Retina (tissue), 1 donor: ENCODE measurements at places on chromosomes 13 and 19.

DNA sequence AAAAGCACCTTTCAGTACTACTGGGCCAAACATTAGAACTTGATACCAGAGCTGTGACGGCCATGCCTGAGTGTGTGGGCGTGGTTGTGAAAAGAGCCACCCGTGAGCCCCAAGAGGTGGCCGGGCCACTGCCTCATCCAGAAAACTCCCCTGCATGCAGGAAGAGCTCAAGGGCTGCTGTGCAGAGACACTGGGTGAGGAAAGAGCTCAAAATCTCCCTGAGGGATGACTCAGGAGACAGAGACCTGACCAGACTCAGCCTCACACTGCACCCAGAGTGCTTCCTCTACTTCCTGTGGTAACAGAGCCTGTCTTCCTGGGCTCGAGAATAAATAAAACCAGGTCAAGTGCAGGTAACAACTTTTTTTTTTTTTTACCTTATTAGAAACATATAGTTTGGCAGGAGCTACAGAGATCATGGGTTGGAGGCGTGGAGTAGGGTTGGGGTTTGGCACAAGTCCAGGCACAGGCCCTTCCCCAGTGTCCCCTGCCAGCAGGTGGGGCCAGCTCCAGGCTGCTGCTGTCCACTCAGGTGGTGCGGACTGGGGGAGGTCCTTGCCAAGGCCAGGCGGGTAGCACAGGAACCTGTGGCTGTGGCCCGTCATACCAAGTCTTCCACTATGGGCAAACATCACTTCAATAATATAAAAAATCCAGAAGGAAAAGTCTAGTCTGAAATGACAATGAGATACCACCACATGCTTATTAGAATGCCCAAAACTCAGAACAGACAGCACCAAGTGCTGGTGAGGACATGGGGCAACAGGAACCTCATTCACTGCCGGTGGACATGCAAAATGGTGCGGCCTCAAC lies 25.5 kb downstream of the ELL start:
- DNase-seq, result no peak

DNA sequence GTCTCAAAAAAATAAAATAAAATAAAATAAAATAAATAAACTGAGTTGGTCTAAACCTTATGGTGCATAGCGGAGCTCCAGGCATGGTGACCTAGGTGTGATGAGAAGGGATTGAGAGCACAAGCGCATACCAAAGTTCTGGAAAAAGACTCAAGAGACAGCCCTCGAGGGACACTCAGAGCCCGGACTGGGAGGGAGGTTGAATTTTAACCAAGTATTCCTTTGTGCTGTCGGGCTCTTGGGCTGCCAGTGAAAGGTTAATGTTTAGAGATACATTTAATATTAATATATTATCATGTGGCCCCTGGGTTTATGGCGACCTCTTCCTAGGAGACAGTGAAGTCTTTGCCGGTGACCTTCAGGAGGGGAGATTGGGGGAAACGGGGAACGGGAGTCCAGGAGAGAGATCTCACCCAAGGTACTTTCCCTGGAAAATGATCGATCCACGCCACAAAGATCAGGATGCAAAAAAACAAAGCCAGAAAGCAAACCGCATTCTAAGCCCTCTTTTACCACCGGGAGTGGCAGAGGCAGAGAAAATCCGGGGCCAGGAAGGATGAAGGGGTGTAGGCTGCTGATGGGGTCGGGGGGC lies 1.6 kb downstream of the FUT6 start:
- no peak for DNase-seq

DNA sequence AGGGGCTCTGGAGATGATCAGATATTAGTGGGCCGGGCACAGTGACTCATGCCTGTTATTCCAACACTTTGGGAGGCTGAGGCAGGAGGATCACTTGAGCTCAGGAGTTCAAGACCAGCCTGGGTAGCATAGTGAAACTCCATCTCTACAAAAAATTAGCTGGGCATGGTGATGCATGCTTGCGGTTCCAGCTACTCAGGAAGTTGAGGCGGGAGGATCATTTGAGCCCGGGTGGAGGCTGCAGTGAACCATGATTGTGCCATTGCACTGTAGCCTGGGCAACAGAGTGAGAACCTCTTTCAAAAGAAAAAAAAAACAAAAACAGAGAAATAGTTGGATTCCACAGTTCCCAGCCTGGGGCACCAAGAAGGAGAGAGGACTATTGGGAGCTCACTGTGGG lies 17.9 kb upstream of the SHFL start:
- DNase-seq, result no peak

GRCh38 chr13:34104853-34105252 lies 286.9 kb downstream of the RFC3 start:
- no peak for DNase-seq

DNA sequence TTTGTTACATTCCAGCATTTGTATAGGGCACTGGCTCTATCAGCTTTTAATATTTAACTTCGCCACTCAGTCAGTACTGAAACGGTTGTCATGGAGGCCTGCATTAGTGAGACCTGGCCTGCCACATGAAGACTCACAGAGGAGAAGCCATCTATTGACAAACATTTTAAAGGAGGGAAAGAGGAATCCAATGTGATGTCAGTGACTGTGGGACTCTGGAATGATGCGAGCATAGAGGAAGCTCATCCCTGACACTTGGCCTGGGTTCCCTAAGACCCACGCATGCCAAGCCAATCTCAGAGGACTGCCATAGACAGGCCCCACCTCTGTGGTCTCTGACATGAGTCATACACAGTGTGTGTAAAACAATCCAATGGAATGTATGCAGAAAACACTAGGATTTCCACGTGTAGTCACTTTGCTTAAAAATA lies 7.9 kb upstream of the DPY19L3 start:
- no peak for DNase-seq

- DNase-seq, result peak; percentile 6
Observed at GRCh38 chr13:74210693-74211393, 76.6 kb upstream of the KLF12 start.

DNA sequence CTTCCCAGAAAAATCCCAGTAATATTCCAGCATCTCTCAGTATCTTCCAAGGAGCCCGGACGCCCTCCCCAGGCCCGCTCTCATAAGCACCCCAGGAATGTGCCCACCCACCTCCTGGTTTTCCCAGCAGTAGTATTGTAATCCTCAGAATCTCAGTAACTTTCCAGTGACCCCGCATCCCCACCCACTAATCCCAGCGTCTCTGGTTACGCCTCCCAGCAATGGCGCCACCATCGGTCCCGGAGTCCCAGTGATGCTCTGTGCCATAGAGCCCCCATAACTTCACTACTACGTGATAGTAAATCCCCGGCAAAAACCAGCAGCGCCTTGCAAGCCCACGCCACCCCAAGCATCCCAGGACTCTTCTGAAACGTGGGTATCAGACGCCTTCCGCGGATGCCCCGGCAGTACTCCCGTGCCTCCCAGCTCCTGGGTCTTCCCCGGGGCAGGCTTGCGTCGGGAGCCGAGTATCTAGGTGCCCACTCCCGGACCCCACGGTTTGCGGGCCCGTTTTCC lies 928 bp upstream of the PNPLA6 start:
- DNase-seq, result peak; percentile 76

DNA sequence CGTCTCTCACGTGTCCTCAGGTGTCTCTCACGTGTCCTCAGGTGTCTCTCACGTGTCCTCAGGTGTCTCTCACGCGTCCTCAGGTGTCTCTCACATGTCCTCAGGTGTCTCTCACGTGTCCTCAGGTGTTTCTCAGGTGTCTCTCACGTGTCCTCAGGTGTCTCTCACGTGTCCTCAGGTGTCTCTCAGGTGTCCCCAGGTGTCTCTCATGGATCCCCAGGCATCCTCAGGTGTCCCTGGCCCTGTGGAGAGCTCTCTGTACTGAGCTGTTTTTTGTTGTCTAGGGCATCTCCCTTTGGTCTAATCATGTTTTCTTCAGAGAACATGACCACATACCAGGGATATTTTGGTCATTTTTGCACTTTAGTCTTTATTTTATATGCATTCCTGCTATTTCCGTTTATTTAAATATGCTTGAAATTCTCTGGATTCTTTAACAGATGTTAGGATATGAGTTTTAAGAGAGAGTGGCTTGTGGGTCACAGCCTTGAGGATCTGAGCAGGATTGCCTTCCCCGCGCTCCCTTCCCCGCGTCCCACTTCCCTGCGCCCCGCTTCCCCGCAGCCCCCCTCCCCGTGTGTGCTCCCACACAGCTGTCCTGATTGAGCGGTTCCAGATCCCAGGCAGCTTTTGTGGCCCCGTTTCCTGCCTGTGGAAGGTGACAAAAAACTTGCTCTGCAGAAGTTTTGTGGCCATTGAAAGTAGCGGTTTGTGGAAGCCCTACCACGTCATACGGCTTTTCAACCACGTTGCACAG lies 31.9 kb downstream of the ATP4B start:
- no peak for DNase-seq

- DNase-seq, result no peak
Observed at GRCh38 chr13:112397108-112397507, 21.0 kb downstream of the SPACA7 start.

GRCh38 chr19:51441410-51442390 lies 16.6 kb downstream of the SIGLEC8 start:
- no peak for DNase-seq

GRCh38 chr19:36688058-36688457 lies 646 bp downstream of the ZNF567 start:
- no peak for DNase-seq

DNA sequence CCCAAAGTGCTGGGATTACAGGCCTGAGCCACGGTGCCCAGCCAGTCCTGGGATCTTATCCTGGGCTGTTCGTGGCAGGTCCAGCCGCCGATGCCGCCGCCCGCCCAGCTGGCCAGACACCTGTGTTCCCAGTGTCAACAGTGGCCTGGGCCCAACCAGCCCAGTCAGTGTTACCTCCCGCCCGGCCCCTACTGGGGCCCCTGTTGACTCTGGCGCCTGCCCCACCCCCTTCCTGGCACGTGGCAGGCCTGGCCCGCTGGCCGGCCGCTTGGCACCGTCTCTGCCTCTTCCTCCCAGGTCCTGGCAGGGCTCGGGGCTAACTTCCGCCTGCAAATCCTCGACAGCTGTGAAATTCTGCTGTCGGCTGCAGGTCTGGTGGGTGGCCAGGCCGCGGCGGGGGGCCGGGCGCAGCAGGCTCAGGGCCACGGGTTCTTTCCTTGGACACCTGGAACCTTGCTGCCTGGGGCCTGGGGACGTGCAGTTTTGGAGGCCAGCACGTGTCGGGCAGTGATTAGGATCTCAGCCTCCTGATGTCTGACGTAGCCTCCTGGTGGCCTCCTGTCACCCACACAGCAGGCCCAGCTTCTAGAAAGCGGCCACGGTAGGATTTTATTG lies 9.1 kb downstream of the ARID3A start:
- DNase-seq, result no peak

- no peak for DNase-seq
Observed at GRCh38 chr13:89029062-89029461, 1357.9 kb downstream of the SLITRK5 start.

DNA sequence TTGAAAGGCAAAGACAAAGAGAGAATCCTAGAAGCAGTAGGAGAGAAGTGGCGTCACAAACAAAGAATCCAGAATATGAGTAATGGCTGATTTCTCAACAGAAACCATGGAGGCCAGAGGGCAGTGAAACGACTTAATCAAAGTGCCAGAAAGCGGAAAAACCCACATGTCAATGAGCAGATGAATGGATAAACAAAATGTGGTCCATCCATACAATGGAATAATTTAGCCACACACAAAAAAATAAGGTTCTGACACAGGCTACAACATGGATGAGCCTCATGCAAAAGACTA lies 52.2 kb upstream of the RANBP3 start:
- DNase-seq, result no peak

- no peak for DNase-seq
Observed at GRCh38 chr13:100106005-100106404, 17.1 kb downstream of the PCCA start.

DNA sequence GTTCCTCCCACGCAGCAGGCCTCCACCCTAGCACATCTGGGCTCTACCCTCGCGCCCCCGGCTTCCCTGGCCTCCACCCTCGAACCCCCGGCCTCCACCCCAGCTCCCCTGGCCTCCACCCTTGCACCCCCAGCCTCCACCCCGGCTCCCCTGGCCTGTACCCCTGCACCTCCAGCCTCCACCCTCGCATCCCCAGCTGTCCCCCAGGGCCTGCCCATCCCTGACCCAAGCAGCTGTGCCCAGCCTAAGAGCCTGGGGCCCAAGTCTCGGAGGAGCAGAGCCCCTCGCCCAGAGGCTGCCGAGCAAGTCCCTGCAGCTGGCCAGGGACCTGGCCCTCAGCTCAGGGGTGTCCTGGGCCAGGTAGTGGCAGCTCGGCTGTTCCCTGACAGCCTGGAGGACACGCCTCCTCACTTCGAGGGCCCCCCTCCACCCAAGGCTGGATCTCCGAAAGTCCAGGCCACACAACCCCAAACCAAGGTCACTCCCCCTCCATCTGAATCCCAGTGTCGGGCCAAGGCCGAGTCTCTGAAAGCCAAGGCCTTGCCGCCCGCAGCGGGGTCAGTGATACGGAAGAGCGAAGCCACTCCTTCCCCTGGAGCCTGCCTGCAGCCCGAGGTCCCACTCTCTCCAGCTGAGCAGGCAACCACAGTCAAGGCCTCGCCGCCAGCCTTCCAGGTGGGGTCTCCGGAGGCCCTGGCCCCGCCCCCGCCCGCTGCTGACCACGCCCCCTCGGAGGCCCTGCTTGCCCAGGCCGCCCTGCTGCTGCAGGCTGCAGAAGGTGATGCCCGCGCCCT lies 7.9 kb upstream of the ARHGAP33 start:
- peak; percentile 60 for DNase-seq

- DNase-seq, result no peak
Observed at GRCh38 chr19:44278181-44278690, 18.6 kb downstream of the ZNF233 start.

DNA sequence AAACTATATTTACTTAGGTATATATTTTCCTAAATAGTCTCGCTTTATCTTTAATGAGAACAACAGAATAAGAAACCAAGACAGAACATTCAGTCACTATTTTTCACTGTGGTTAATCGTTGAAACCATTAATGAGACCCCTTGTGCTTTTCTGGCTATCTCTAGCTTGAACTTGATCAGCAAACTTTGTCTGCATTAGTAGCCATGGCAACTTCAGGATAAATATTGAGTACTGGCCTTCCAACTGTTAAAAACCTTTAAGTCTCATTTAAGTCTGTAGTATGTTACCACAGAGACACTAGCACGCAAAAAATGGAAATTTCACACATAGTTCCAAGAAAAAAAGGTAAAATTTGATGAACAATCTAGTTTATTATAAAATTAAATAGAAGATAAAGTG lies 946.0 kb downstream of the SLITRK5 start:
- no peak for DNase-seq

- no peak for DNase-seq
Observed at GRCh38 chr13:64127192-64127591, 2711.5 kb upstream of the PCDH20 start.

GRCh38 chr13:45199711-45200110 lies 1.1 kb downstream of the KCTD4 start:
- no peak for DNase-seq

- no peak for DNase-seq
Observed at GRCh38 chr19:16541526-16542044, 652 bp downstream of the CHERP start.
